ENCODE measurements at places on chromosomes 7 and 10.

- DNase-seq, result no peak
Observed at GRCh38 chr10:8767591-8767990, 713.1 kb downstream of the GATA3 start.

GRCh38 chr10:18313626-18314025, 173.4 kb downstream of the CACNB2 start:
- DNase-seq, result no peak

DNA sequence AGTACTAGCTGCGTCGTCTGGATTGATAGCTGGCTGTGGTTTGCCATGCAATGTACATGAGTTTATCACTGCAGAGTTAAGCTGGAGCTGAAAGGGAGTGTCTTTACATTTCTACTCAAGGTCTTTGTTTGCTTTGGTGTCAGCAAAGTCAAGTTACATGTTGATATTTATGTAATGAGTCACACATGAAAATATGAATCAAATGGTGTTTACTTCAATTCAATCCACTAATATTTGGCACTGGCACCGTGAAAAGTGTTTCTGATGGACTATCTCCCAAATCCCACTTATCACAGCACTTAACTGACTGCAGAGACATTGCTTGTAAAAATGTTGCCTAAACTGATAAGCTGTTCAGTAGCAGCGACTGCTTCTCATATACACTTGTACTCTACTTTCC, 395.9 kb downstream of the TFEC start:
- DNase-seq, result no peak

DNA sequence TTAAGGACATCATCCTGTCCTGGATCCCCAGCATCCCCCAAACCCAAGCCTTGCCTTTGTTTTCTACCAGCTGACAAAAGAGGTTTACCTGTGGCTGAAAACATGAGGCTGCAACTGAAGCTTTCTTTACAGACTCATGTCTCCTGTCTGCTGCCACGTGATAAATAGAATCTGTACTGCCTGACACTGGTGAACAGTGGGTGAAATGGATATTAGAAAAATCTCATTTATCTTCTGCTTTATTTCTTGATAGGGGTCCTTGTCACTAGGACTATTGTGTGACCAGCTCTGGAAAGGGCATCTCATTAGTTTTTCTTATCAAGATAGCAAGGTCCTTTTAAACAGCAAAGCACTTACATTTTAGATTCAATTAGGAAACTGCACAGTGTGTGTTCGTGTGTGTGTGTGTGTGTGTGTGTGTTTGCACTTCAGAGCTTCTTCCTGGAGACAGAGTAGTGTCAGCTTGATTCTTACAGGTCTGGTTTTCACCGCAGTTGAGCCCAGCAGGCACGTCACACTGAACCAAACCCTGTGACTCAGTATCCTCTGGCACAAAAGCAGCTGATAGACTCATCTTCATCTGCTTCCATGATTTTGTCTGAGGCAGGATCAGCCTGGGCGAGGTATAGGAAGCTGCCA, 373.5 kb upstream of the CELF2 start:
- DNase-seq, result no peak

DNA sequence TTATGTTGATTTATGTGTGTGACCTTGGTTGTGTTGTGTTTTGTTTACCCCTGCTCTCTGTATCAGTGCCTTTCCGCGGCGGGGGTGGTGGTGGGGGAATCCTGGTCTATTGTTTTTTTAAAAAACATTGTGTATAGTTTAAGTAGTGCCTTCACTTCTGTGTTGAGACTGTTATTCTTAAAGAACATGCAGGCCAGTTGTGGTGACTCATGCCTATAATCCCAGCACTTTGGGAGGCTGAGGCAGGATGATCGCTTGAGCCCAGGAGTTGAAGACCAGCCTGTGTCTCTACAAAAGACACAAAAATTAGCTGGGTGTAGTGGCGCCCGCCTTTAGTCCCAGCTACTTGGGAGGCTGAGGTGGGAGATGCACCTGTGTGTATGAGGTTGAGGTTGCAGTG, 429.0 kb upstream of the LRGUK start:
- DNase-seq, result no peak

DNA sequence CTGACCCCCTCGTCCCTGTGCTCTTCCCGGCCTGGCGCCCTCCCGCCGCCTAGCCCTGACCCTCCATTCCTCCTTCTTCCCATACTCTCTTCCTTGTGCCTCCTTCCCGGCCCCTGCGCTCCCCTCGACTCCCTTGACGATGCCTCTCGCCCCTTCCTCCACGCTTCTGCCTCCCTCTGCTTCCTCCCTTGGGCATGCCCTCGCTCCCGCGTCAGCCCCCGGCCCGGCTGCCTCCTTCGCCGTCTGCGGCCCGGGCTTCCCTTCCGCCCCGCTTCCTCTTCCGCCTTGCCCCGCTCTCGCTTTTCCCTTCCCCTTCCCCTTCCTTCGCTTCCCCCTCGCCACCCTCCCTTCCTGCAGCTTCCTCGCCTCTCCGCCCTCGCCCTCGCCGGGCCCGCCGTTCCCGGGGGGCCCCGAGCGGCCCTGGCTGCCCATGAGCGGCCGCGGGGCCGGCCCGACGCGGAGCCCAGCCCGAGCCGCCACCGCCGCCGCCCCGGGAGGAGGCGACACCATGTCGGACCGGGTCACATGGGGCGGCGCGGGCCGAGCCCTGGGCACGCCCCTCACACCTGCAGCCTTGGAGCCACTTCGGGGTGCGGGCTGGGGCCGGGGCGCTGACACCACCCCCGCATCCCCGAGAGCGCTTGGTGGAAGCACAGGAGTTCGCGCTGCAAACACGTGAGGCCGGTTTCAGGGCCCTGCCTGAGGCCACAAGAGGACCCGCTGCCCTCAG, at the start of gene FBXW4:
Gene FBXW4, minus strand, starts transcription at position 497 of the 730 bp plus-strand sequence. Its CDS starts 65 bp downstream, at position 432.
- DNase-seq, result peak; percentile 4

GRCh38 chr10:101031796-101032636, 982 bp downstream of the SFXN3 start:
- DNase-seq, result no peak

- DNase-seq, result no peak
Observed at GRCh38 chr7:43637114-43637806, 54.4 kb downstream of the STK17A start.

- DNase-seq, result peak; percentile 90
Observed at GRCh38 chr7:66050990-66051448, 24.6 kb upstream of the ASL start.

DNA sequence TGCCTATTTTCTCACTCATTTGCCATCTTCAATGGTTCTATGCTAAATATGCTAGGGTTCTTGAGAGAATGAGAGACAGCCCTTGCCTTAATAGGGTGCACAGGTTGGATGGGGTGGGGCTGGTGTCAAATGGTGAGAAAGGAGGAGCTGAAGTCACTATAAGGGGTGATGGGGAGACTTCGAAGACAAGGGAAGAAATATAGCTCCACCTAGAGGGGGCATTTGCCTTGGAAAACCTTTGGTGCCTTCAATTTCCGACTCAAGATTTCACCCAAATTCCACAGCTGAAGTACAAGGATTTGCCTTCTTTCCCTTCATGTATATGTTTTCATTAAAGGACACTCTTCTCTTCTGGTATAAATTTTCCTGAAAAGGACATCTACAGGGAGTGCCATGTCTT, 5.6 kb downstream of the PTN start:
- no peak for DNase-seq

GRCh38 chr10:135601-136464, 578 bp downstream of the ZMYND11 start:
- peak; percentile 11 for DNase-seq

GRCh38 chr10:105434970-105435369, 793.9 kb downstream of the SORCS3 start:
- DNase-seq, result no peak

- DNase-seq, result no peak
Observed at GRCh38 chr7:98958968-98959367, 80.6 kb downstream of the TRRAP start.

All from fibroblast of skin of left quadriceps (primary cell).